NCI-H2081 (cell line): ENCODE measurements at places on chromosomes 12 and 14.

GRCh38 chr14:104117341-104118005 is 20.9 kb upstream of the KIF26A start:
- DNase-seq = no peak

- DNase-seq = no peak
These were observed 30.8 kb downstream of the LEMD3 start for GRCh38 chr12:65200007-65200665.

- DNase-seq = peak; percentile 3
These were observed 222.9 kb upstream of the SLC16A7 start for GRCh38 chr12:59372956-59373355.

DNA sequence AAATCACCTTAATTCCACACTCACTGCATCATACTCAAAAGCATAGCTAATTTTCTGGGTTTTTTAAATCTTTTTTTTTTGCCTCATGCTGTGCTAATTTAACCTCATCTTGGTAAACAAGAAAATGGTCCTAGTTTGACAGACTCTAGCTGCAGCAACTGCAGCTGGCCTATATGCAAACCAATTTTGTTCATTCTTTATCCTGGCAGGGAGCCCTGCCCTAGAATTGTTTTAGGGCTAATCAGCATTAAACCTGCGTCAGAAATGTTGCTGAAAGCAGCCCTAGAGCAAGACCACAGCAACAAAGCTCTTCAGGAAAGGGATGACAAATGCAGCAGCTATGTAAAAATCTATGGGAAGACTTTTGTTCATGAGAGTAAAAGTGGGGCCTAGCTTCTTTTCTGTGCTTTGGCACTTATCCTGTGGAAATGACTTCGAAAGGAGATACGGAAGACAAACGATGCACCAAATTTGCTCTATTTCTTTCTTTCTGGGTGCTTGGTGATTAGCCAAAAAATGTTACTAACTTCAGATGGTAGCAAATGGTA is 72.2 kb downstream of the DENND5B start:
- DNase-seq = peak; percentile 69

GRCh38 chr14:34219661-34220377 is 242.2 kb downstream of the SPTSSA start:
- no peak for DNase-seq

GRCh38 chr14:38554026-38554425 is 298.1 kb upstream of the CLEC14A start:
- no peak for DNase-seq

DNA sequence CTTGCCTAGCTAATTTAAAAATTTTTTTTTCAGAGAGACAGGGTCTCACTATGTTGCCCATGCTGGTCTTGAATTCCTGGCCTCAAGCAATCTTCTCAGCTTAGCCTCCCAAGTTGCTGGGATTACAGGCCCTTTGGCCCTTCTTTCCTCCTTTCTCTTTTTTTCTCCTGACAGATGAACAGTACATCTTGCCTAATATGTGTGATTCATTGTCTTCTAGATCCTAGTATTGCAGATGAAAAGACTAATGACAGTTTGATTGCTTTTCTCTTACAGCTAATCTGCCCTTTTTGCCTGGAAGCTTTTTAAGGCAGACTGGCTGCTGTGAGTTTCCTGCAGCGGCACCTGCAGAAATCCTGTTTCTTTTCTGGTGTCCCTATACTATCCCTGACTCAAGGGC is 12.0 kb downstream of the DEPDC4 start:
- DNase-seq = no peak

GRCh38 chr14:76765461-76765931 is 4.2 kb downstream of the VASH1 start:
- no peak for DNase-seq

GRCh38 chr14:36443374-36443773 is 76.7 kb downstream of the NKX2-1 start:
- no peak for DNase-seq

- peak; percentile 54 for DNase-seq
These were observed 24.3 kb downstream of the CNOT2 start for GRCh38 chr12:70267550-70267949.

DNA sequence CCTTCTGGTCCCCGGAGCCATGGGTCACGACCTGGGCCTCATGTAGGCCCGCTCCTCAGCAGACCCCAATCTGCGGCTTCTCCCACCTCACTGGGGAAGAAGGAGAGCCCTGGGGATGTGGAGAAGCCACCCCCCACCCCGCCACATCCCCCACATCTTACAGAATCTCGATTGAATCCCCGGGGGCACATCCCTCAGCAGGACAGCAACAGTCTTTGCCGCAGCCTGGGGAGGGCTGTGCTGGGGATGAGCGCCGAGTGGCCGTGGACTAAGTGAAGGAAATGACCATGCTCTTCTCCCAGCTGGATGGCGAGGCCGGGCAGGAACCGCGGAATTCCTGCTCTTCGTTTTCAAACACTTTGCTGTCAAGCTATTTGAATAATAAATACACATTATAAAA is 169.0 kb upstream of the RTL1 start:
- DNase-seq = no peak

- no peak for DNase-seq
These were observed 248.3 kb downstream of the PHLDA1 start for GRCh38 chr12:75783093-75783877.

DNA sequence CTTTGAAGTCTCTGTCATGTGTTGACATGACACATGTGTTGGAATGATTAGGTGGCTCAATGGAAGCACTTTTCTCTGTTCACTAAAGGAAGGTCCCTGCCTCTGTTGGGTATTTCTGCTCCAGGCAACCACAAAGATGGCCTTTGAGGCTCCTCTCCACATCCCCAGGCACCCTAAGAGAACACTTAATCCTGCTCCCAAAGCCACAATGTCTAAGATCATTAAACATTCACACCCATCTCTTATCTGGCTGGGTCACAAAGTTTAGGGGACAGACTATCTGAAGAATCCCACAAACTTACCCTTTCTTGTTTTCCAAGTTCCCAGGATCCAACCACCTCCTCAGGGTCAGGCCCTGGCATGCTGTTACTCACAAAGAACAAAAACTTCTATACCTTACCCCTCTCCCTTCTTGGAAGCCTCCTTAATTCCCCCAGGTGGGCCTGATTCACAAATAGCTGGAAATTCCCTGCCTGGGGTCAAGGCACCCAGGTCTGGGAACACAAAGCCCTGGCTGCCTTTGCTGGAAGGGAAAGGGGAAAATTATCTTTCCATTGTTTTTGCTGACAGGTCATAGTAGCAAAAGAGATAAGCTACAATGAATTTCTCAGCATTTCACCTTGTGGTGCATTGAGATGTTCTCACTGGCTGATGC is 333.7 kb downstream of the PCNX1 start:
- DNase-seq = no peak

GRCh38 chr12:11870041-11870451 is 200.7 kb upstream of the BCL2L14 start:
- DNase-seq = peak; percentile 13

DNA sequence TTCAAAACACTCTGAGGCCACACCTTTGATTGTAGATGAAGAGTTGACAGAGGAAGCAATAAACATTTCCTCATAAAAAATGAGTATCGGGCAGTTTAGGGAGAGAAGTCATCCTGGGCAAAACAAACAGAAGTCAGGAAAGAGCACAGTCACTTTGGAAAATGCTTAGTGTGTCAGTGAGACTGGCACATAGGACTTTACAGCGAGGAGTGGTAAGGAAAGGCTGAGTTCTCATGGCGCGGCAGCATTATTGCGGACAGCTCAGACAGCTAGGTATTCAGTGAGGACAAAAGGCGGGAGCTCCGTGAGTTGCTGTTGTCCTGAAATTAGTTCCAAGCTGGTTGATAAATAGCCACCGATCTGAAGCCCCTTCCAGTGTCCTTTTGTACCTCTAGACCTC is 229.9 kb downstream of the SNAPC1 start:
- no peak for DNase-seq

- DNase-seq = no peak
These were observed at the start of gene SPX for GRCh38 chr12:21526053-21526452. Gene SPX, plus strand, starts transcription at chr12:21526296. Its CDS starts 177 bp downstream, at chr12:21526473.

- no peak for DNase-seq
These were observed 355.8 kb downstream of the FSCB start for GRCh38 chr14:44151130-44151820.

DNA sequence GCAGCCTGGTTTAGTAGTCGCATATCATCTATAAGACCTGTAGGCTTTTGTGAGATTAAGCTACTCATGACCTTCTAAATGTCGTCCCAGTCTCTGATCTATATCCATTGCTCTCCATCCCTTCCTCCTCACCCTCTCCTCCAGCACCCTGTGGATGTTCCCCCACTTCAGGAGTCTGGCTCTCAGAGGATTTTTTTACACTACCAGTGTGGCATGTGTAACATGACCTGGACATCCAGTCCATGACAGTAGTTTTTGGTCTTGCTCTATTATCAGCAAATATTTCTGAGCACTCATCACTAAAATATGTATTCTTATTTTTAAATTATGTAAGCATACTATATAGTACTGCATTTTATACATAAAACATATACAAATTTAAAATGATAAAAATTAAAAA is 142.1 kb downstream of the DYRK2 start:
- no peak for DNase-seq

GRCh38 chr14:41900644-41901043 is 294.0 kb downstream of the LRFN5 start:
- DNase-seq = no peak

- DNase-seq = no peak
These were observed 6.6 kb upstream of the ABCD2 start for GRCh38 chr12:39626033-39626814.

DNA sequence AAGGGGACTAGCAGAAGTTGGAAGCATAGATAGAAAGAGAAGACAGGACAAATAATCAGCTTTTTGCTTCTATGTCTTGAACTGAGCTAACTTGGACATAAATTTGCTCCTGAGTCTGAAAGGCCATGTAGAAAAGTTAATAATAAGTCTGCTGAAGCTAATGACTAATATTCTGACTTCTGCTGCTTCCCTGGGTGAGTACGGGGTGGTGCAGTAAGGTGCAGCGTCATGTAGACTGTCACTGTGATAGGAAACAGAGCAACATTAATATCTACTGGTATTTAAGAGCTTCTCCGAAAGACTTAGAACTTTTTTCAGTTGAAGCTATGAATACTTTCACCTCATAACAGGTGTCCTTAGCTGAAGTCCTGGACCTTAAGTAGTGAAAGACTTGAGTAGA is 34.1 kb upstream of the CPM start:
- DNase-seq = no peak

- DNase-seq = no peak
These were observed 524.2 kb downstream of the TMTC2 start for GRCh38 chr12:83210933-83211332.

GRCh38 chr12:43352001-43352400 is 200.0 kb downstream of the ADAMTS20 start:
- no peak for DNase-seq

DNA sequence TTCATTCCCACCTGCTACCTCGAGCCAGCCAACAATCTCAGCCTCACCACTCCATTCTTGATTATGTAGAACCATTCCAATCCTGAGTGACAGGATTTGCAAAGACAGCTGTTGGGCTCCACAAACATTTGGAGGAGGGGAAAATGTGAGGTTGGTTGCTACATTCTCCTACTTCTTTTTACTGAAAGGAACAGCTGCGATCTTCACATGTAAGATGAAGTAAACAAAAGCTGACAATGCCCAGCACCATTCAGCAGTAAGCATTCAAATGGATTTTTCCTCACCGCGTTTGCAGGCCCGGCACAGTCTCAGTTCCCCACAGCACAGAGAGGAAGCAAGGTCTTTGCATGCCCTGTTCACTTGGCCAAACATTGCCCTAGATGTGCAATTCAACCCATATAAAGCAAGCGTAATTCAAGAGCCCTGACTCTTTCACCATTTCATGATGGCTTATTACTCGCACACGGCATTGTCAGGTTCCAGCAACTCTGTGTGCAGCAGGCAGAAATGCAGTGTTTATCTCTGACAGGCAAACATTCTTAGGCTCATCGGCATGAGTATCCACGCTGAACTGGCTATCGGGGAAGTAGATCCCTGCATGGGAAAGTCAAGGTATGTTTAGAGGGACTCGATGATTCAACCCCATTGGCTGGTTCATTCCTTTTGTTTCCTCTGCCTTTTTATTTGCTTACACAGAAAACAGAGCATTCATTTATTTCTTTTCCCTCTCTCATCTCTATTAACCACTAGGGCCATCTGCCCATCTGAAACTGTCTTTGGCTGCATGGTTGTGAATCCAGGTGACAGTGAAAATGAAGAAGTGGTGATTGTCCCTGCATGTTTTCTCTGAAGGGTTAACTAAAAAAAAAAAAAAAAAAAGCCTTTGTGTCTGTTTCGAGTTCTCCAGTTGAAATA is 236.1 kb upstream of the PLEKHG7 start:
- DNase-seq = no peak

DNA sequence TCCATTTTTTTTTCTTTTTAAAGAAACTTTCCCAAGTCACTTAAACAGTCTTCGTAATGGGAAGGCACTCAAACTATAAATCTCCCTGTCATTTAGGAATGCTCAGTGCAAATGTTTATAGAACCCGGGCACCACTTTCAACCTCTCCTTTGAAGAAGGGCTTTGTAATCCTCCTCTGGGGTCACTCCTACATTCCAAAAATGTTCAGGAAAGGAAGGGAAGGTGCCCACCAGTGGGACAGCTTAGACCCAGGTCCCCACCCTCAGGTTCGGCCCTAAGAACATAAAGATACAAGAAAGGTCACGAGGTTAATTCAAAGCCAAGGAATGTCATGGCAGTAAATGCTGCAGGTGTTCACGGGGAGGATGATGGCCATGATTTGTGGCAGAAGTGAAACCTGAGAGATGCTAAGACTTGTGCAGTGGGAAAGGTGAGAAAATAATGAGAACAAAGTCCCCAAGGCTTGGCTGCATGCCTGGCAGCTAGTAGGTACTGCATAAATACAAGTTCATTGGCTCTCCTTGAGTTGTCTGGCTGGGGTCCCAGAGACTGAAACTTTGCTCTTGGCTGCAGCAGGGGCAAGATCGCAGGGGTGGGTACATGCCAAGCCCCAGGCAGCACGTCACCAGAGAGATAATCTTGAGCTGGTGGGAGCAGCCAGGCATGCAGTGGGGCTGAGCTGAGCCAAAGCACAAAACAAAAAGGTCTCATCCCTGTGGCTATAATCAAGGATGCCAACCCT is 21.1 kb downstream of the KRT18 start:
- DNase-seq = no peak

DNA sequence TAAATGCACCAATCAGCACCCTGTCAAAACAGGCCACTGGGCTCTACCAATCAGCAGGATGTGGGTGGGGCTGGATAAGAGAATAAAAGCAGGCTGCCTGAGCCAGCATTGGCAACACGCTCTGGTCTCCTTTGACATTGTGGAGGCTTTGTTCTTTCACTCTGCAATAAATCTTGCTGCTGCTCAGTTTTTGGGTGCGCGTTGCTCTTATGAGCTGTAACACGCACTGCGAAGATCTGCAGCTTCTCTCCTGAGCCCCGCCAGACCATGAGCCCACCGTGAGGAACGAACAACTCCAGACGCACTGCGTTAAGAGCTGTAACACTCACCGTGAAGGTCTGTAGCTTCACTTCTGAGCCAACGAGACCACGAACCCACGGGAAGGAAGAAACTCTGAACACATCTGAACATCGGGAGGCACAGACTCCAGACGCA is 8.4 kb upstream of the PIANP start:
- DNase-seq = no peak

- no peak for DNase-seq
These were observed 507 bp upstream of the CD9 start for GRCh38 chr12:6199531-6200255.

- no peak for DNase-seq
These were observed 2.3 kb upstream of the SMOC1 start for GRCh38 chr14:69876848-69877306.
